Effector CD8-positive, alpha-beta T cell (primary cell): ENCODE measurements at places on chromosomes 1 and 21.

DNA sequence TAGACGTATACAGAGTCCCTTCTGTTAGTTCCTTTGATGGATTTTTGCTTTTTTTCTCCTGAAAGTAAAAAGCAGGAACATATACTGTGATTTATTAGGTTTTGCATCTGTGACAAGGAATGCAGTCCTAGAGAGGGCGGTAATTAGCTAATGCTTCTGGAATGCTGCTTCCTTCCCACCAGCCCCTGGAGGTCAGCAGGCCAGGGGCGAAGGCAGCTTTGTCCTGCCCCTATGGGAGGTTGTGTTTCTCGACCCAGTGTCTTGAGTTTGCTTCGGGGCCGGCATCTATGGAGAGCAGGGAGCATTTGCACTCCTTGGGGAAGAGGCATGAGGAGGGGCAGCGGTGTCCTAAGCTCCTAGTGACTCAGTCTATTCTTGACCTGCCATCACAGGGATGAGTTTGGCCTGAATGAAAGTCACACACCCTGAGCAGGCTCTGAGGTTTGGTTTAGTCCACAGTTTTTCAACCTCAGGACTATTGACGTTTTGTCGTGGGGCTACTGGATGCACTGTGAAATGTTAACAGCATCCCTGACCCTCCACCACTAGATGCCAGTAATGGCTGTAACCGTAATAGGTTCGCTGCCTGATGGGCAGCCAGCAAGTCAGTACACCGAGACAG lies 85.0 kb upstream of the KCNJ15 start:
- no peak for DNase-seq

- no peak for DNase-seq
These were observed 223.6 kb downstream of the SRGAP2C start for GRCh38 chr1:121408354-121408753.

GRCh38 chr1:231091831-231092301 lies 51.8 kb upstream of the FAM89A start:
- no peak for DNase-seq

DNA sequence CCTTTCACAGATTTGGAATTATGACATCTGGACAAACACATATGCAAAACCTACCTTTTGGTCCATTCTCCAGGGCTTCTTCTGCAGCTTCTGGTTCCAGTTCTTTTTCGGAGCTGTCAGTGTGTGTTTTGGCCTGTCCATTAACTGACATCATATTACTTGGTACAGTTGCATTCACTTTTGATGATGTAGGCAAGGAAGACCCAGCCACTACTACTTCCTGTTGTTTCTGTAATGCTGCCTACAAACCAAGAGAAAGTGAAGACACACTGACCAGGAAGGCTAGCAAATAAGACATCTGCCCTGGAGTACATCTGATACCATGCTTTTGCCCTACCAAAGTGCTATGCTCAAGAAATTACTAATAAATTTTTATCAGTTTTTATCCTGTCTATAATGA lies 31.9 kb downstream of the ACBD3 start:
- no peak for DNase-seq

DNA sequence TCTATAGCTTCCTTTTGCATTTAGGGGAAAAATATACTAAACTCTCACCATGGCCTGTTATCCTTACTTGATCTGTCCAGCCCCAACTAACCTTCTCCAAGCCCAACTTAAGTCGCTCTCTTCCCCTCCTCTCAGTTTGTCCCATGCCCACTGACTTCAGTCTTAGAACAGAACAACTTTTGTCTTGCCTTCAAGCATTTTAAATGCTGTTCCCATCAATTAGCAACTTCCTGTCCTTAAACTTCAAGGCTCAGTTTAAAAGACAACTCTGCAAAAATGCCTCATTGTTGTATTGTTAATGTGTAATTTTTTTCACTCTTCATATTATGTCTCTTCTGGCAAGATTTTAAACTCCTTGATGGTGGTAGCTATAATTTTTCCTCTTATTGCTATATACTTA lies 526.9 kb downstream of the NEGR1 start:
- no peak for DNase-seq

GRCh38 chr1:236762410-236762809 lies 32.7 kb upstream of the MTR start:
- no peak for DNase-seq

GRCh38 chr1:52240592-52241210 lies 98.8 kb downstream of the ZFYVE9 start:
- DNase-seq = no peak

GRCh38 chr1:117633068-117633345 lies 27.2 kb downstream of the TENT5C start:
- no peak for DNase-seq

- DNase-seq = no peak
These were observed 139.2 kb downstream of the PTPRC start for GRCh38 chr1:198778049-198778448.

DNA sequence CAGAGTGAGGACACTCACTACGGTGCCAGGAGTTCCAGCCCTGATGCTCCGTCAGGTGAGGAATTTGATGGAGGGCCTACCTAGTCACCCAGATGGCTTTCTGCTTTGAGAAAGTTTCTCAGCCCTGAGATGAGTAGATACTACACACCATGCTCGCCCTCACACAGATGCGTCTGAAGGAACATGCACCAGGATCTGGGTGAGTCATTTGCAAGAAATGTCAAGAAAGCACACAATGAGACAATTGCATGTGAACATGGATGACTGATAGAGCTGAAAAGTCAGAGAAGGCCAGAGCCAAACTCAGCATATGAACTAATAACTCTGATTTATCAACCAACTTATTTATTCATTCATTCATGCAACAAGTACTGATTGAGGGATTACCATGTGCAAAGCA lies 483.9 kb downstream of the OMA1 start:
- DNase-seq = no peak

DNA sequence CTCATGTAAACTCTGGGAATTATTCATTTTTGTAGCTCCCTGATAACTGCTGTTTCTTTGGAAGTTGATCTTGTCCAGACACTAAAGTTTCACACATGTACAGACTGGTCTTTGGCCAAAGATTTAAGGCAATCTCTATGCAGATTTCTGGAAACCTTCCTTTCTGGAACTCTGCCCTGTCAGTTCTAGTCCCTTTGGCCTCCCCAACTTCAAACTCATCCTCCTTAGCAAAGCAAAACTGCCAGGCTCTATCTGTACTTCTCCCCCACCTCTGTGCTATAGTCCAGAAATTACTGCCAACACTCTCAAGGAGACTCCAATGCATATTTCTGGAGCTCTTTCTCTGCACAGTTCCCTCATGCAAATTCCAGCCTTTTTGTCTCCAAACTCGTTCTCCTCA lies 36.5 kb downstream of the C1orf198 start:
- no peak for DNase-seq

DNA sequence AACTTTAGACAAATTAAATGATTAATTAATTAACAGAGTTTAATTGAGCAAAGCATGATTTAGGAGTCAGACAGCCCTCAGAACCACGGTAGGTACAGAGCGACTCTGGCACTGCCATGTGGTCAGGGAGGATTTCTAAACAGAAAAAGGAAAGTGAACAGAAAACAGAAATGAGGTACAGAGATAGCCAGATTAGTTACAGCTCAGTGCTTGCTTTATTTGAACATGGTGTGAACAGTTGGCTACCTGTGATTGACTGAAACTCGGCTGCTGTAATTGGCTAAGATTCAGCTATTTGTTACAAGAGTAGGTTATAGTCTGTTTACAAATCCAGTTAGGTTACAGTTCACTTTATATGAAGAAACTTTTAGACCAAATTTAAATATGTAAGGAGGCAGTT lies 163.0 kb upstream of the TNR start:
- no peak for DNase-seq

DNA sequence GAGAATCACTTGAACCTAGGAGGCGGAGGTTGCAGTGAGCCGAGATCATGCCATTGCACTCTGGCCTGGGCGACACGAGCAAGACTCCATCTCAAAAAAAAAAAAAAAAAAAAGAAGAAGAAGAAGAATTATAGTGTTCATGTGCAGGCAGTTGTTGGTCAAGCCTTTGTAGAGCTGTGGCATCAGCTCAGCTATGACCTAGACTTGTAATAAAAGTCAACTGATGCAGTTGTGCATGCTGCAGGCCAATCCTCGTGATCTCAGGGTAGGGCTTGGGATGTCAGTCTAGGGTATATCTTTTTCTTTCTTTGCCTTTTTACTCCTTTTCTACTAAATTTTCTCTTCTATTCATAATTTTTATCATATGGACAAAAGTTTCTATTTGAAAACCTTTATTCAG lies 76.2 kb downstream of the C1orf21 start:
- DNase-seq = no peak

DNA sequence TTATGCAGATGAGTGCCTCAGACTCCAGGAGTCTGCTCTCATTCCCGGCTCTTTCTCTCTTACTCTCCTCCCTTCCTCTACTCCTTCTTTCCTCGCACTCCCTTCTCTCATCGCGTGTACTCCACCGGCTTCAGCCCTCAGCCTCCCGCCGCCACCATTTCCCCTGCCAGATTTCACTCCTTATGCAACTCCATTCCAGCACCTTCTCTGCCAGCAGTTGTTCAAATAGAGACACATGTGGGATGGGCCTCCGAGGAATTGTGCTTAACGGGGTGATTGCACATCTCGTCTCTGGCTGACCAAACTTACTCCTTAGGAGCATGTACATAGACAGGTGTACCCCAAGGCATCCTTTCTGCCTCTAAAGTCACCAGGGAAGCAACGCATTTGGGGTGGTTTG lies 2.1 kb downstream of the CNTN2 start:
- DNase-seq = no peak

DNA sequence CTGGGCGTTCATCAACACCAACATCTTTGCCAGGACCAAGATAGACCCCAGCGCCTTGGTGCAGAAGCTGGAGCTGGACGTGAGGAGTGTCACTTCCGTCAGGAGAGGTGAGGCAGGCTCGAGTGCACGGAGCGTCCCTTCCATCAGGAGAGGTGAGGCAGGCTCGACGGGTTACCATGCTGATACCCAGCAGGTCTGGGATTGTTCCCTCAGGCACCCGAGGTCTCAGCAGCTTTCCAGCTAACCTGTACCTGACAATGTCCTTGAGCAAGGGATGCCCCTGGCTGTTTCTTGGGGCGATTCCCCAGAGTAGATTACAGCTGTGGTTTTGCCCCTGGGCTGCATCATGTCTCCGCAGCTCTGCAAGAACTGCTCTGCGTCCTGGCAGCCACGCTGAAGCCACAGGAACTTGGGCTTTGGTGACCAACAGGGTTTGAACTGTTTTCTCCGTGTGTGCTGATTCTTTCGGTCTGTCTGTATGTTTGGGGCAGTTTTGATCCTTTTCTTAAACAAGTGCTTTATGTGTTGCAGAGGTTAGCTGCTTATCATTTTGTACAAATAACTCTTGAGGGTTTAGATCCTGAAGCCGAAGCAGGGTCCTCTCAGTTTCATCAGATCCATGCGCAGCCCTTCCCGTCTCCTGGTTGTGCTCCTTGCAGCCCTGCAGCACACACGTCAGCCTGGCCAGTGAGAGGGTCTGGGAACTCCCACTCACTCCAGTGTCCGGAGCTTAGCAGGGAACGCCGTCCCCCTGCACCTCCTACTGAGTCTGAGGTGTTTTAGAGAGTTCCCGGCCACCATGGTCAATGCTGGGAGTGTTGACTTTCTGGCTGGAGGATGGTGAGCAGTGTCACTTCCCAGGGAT lies 4.1 kb downstream of the SLX9 start:
- no peak for DNase-seq

DNA sequence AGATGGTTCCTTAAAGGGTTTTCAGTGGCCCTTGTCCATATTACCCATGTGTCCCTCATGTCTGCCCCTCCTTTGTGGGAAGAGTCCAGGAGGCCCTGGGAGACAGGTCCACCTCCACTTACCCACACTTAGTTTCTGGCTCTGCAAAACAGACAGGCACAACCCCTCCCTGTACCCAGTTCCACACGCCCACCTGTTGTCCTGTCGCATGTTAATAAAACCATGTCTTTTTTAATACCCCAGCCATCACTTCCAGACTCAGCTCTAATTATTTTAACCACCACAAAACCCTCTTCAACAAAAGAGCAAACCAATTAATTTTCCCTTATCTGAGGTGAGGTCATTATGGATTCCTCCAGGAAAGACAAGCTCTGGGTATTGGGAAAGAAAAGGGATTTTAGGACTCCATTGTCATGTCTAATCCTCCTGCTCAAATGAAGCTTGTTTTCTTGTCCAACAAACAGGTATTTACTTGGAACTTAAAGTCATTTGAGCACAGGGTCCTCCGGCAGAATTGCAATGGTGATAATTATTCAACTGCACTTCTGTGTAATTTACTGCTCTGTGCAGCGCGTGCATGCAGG lies 68.9 kb downstream of the CCDC185 start:
- DNase-seq = no peak

DNA sequence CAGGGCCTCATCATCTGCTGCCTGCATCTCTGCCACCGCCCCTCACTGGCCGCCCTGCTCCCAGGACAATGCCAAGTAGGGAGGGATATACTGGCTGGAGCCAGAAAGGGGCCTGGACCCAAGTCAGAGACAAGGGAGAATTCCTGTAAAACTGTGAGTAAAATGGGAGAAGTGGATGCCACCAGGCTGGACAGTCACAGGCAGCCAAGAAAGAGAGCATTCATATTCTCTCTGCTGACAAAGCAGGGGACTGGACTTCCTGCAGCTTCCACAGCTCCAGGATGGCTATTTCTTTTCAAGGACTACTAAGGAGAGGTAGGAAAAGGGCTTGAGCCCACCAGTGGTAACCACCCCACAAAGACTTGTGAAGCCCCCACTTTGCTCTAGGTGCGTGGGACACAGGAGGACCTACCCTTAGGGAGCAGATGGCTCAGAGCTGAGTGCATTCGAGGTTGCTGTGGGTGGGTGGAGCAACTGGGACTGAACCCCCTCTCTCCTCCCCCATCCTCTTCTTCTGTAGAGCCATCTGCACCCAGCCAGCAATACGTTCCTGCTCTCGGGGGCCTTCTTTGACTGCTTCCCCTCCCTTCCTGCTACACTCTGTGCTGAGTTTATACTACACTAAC lies 57.5 kb downstream of the GLIS1 start:
- DNase-seq = no peak

DNA sequence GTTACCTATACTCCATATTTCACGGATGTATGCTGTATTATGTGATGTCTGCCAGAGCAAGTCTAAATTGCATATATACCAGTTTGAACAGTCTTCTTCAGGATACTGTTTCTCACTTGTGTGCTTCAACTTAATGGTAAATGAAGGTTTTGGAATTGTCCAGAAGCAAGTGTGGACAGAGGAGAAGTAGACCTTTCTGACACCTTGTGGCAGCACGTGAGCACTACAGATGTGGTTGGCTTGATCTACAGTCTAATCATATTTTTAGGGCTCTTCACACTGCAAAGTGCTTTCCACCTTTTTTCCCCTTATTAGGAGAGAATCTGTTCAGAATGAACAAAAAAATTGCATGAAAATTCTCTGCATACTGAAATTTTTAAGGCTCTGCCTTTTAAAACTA lies 10.9 kb downstream of the MORC3 start:
- peak; percentile 4 for DNase-seq

DNA sequence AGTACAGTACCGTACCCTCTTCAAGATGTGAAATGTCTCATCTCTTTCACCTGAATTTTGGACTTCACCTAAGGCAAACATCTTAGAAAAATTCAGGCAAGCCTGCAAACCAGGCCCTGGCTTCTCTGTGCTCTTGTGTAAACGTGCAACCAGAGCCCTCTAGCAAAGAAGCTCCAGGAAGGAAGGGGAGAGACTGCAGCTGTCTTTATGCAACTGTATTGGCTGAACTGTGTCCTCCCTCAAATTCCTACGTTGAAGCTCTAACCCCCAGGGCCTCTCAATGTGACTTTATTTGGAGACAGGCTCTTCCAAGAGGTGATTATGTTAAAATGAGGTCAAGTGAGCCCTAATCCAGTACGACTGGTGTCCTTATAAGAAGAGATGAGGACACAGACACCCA lies 60.3 kb downstream of the SLC45A1 start:
- DNase-seq = no peak
